Fibroblast of skin of scalp (primary cell): ENCODE measurements at places on chromosomes 3 and 15.
A peak's percentile ranks its signal among the peaks of the same experiment; 100 is the strongest.

DNA sequence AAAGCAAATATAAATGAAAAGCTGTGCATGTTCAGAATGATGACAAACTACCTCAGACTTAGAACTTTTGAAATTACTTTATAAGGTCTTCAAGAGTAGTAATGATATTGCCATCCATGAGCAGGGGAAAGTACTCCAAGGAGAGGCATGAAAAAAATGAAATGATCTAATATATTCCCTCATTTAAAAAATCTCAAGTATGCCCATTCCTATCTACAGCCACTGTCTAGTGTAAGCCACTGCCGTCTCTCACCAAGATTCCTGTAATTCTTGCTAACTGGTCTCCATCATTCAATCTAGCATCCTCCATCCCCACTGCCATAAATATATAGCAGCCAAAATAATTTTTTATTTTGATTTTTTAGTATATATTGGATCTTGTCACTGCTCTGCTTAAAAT, 258.8 kb downstream of the PLOD2 start:
- peak; percentile 85 for DNase-seq

DNA sequence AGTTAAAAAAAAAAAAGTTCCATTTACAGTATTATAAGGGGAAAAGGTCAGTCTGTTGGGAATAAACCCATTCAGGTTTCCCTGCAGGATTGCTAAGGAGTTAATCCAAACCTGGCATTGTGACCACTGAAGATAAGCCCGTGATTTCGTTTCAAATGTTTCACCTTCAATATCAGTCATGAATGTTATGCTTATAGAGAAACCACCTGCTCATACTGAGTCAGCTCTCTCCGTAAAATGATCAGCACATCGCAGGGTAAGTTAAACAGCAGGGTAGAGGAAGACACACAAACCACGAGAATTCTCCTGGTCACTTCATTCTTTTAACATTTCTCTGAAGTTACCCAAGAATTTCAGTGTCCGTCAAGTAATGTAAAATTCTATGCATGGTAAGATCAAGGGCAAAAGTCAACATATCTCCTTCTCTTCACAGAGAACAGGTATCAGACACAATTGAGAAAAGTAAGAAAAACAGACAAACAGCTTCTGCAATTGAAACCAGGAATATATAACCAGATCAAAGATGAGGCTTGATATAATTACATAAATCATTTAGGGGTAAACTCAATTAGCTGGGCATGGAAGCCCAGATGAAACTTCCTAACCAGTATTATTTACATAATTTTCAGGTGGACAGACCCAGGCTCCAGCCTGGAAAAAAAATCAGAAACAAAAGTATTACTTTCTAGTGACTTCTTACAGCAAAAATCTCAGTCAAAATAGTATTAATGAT, 67.6 kb upstream of the ARHGEF3 start:
- no peak for DNase-seq

- DNase-seq: no peak
Observed at GRCh38 chr15:48391950-48392349, 60.7 kb downstream of the DUT start.

DNA sequence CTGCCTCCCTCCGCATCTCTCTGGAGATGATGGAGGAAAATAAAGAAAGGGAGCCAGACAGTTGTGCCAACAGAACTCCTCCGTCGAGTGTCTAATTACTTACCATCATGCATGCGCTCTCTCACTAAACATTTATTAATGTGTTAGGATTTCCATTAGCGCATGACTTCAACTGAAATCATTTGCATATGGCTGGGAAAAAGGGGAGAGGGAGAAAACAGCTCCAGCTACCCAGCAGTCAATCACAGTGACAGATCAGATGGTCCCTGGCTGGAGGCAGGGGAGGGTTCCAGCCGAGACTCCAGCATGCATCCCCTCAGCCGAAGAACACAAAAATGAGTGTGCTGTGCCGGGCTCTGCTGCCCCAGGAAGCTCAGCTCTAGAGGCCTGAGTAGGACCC, 6.8 kb upstream of the RHO start:
- DNase-seq: no peak

DNA sequence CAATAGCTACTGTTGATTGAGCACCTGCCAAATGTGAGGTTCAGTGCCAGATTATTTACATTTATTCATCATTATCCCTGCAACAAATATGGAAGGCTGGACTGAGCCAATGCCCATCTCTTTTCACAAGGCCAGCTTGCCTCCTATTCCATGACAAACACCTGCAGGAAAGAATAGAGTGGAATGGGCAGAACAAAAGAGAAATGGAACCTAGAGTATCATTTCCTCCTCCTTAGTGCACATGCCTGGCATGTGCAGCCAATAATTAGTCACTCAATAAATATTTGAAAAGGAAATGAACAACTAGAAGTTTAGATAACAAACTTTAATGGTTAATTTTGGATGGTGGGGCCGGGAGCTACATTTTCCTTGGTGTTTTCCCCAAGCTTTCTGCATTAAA, 61.4 kb upstream of the MYRIP start:
- DNase-seq: no peak

DNA sequence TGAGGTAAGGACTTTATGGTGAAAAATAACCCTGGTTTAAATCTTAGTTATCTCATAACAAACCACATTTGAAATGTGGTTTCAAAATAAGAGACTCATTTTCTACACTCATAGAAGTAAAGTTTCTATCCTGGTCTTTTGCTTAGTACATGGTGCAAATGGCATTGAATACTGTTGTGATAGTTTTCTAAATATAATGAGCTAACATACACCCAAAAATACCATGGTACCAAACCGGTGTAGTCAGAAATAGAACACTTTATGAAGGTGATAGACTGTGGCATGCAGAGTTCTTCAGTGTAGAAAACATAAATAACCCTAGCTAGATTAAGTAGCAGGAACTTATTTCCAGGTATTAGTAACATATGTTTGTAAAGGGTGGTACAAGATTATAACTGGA, 629.4 kb downstream of the PLOD2 start:
- no peak for DNase-seq

- no peak for DNase-seq
Observed at GRCh38 chr3:10006762-10007090, 19.5 kb upstream of the FANCD2 start.

- no peak for DNase-seq
Observed at GRCh38 chr3:126984391-126985131, 1.6 kb downstream of the PLXNA1 start.

- peak; percentile 31 for DNase-seq
Observed at GRCh38 chr3:194046995-194047645, 88.8 kb upstream of the HES1 start.

DNA sequence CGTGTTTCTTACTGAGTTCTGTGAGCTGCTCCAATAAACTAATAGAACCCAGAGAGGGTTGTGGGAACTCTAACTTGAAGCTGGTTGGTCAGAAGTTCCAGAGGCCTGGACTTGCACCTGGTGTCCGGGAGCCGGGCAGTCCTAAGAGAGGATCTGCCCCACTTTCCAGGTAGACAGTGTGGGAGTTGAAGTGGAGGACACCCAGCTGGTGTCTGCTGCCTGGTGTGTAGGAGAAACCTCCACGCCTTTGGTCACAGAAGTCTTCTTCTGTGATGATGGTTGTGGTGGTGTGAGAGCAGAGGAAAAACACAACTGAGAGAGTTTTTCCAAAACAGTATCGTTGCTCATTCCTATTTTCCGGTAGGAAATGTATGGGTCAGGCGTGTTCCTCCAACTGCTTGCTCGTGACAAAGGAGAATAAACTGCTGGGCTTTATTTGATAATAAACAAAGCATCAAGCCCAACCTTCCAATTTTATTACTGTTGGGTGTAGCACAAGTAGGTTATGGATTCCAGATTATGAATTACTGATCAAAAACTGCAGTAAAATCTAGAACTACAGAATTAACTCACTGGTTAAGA, 137.0 kb downstream of the KLF13 start:
- no peak for DNase-seq

GRCh38 chr15:81072551-81072950, 61.5 kb upstream of the CFAP161 start:
- no peak for DNase-seq
